ENCODE measurements at places on chromosomes 11 and 22.

GRCh38 chr11:116946414-116946813 is 109.0 kb upstream of the APOA1 start:
- DNase-seq, result no peak

DNA sequence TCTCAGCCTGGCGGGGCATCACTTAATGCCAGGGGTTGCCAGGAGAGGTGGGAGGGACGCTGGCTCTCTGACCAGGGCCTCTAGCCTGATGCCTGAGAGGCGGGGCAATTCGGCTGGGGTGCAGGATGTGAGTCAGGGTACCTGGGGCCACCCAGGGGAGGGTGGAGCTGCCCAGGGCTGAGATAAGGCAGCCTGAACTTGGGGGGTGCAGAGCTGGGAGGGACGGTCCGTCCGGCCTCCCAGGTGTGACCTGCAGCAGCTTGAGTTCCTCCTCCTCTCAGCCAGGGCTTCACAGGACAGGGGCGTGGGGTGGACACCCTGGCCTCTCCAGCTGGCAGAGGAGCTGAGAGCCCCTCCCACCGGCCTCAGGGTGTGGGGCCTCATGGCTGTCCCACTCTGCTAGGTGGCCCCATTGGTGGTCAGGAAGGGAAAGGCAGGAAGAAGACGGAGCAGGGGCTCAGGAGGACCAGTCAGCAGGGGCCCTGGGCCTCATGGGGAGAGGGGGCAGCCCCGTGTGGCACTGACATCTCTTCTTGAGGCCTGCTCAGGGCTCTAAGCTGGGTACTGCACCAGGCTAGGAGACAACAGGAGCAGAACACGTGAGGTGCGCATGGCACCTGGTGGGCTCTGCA is 942 bp upstream of the RPS6KA4 start:
- peak; percentile 93 for DNase-seq

DNA sequence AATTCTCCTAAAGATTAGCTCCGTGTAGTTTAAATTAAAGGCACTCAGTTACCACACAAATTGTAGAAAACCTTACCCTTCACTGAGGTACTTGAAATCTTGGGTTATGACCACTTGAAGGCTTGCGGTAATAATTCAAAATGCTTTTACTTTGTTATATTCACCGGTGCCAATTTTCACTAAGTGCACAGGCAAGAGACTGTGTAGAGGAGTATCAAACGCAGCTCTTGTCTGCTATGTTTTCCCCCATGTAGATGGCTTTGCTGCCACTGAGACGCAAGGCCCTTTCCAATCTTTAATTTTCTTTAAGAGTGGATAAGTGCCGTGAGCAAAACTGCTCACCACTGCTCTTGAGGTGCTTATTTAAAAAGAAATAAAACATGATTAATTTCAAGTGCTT is 155.8 kb downstream of the CADM1 start:
- no peak for DNase-seq

GRCh38 chr22:19824212-19824925 is 30.3 kb downstream of the GNB1L start:
- no peak for DNase-seq

DNA sequence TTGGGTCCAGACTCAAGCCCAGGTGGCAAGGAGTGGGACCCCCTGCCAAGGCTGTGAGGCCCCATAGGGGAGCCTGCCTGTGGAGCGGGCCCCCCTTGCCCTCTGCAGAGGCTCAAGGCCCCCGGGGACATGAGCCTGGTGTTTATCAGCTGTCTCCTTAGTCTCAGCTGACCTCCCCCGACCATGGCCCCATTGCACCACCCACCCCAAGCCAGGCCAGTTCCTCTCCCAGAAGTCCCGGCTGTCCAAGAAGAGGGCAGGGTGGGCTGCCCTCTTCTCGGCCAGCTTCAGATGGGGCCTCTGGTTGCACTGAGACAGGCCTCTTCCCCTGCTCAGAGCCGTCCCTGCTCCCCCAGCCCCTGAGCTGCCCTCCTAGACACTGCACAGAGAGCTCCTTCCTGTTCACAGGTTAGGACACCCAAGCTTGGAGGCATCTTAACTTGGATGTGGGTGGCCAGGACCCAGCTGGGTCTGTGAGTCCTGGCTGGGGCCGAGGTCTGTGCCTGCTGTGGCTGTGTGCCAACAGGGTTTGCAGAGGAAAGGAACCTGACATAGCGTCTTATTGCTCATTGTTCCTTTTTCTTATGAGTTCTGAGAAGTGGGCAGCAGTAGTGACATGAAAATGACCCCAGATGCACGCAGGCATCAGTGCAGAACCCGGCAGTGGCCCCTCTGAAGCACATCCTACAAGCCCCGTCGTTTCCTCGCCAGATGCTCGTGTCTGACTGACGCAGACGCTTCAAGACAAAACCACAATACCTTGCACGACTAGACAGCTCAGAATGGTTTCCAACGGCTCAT is 5.4 kb downstream of the TRABD start:
- DNase-seq, result no peak

DNA sequence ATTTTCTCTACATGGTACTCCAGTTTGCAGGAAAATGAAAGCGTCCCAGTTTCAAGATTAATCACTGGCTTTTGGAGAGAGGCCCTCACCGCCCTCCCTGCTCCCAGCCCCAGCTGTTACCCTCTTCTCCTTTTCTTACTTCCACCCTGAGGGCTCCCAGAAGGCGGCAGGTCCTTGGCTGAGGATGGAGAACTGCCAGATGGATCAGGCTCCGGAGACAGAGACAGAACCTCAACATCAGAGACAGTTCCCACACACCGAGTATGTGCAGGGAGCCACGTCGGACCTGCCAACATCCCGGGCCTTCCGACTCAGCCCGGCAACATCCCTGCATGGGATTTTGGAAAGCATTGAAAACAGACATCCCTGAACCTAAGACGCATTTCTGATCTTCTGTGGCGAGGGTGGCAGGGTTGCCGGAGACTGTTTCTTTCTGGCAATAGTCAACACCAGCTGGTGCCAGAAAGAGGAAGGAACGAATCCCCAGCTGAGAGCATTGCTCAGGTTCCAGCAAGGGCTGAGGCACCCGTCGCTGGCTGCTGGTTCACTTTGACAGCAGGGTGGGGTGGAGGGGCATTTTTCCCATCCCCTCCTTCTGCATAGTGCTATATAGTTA is 467.1 kb downstream of the MIAT start:
- DNase-seq, result no peak

GRCh38 chr11:66339686-66340483 is 3.7 kb upstream of the RIN1 start:
- DNase-seq, result no peak

GRCh38 chr11:65352783-65353182 is 1.8 kb upstream of the TIGD3 start:
- no peak for DNase-seq

GRCh38 chr11:66728693-66729385 is at the start of gene SPTBN2:
TSS of gene SPTBN2 (minus strand) at chr11:66729216. CDS start at chr11:66721240, 7,976 bp downstream.
- DNase-seq, result no peak

DNA sequence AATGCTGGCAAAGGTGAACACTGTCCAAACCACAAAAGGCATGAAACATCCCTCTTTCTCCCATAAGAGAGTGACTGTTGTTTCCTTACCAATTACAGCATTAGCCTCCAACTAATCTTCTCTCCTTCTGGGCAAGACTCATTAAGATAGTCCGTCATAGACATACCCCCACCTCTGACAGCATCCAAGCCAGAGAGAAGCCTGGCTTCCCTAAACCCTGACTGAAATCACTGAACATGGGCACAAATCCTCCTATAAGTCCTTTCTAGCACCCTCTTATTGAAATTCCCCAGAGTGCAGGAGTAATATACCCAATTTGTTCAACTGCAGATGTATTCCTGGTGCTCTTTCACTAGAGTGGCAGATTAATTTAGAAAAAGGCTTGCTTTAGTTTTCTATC is 1.7 kb upstream of the RNASEH2C start:
- no peak for DNase-seq

DNA sequence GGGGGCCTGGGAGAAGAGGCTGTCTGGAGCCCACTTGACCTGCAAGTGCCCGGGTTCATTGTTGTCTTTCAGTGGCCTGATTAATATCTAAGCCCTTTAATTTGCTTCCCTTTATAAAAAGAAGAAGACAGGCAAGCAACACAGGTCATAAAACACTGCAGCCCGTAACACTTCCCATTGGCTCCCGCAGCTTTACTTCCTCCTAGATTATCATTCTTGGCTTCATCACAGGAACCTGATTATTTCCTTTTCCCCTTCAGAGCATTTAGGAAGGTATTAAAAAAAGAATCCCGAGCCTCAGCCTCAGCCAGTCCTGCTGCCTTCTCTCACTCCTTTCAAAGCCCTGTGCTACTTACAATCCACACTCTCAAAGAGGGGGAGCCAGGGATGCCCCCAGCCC is 183.2 kb downstream of the GRIK4 start:
- DNase-seq, result no peak

- peak; percentile 1 for DNase-seq
These were observed 12.2 kb upstream of the PIM3 start for GRCh38 chr22:49948116-49948957.

DNA sequence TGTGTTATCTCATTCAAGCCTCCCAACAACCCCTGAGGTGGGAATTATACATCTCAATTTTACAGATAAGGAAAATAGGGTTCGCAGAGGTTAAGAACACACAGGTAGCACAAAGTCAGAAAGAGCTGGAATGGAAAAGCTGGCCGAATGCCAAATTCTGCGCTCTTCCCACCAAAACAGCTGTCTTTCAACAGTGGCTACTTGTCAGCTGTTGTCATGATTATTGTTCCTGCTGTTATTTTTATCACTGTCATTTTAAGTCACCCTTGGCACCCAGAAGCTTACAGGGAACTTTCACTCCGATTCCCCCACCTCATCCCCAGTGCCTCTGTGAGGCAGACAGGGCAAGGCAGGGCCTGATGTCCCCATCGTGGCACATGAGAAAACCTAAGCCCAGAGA is 74.5 kb upstream of the CSNK2A3 start:
- no peak for DNase-seq

GRCh38 chr11:105109855-105110687 is 29.5 kb downstream of the CARD18 start:
- DNase-seq, result no peak

- DNase-seq, result no peak
These were observed 1277.5 kb upstream of the CNTN5 start for GRCh38 chr11:97743205-97743742.

- DNase-seq, result no peak
These were observed 3.5 kb downstream of the PHF21B start for GRCh38 chr22:45006111-45006963.

DNA sequence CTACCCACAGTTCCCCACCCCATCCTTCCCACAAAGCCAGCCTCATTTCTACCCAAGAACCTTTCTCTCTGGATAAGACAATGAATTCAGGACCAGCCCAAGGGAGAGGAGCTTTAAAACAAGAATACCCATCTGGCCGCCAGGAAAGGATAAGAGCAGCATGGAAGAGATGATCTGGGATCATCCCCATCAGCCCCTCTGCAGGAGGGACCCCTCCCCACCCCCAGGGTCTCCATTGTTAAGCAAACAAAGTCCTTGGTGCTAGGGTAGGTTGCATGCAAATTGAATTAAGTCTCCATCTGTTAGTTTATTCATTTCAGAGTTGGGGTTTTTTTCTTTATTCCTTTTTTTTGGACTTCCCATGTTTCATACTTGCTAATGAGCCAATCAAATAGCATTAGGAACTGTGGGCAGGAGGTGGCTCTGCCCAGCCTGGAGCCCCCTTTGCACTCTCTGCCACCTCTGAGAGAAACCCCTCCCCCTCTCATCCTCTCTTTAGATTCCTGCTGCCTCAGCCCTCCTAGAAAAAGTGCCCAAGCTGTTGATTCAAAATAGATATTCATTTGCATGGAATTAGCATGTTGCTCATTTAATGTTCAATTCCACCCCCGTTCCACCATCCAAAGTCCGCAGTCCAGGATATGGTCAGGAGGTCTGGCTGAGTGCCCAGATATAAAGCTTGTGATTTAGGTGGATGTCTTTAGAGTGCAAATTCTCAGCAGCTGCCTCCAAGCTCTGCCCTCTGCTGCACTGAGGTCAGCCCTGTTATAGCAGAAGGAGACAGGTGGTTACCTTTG is 138.5 kb upstream of the NCAM1 start:
- DNase-seq, result no peak

GRCh38 chr22:35708453-35708852 is 9.2 kb upstream of the APOL5 start:
- no peak for DNase-seq

DNA sequence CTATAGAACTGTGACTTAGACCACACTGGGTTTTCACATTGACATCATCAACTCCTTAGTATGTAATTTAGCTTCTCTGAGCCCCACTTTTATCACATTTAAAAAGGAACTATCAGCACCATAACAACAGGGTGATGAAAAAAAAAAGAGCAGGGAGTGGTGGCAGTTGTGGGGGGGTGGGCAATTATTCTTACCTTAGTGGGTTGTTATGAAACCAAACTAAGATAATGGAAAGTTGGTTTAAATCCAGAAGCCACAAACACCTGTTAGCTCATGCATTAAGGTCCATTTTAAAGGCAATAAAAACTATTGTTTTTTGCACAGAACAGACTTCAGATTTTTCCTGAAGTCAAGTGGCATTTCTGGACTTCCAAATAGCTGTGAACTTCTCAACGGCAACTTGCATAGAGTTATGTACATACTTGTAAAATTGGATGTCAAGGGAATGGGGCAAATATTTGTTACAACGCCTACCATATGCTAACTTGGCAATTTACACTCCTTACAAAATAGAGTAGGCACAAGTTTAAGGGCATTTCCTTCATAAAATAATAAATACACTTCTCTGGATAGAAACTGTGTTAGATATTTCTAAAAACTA is 793.6 kb downstream of the DLG2 start:
- no peak for DNase-seq

Data from NCI-H226 (cell line).